Eye (tissue), 1 donor: ENCODE measurements at places on chromosomes 16 and 17.

GRCh38 chr17:74156878-74157277 is 46.6 kb upstream of the RPL38 start:
- DNase-seq, result no peak

DNA sequence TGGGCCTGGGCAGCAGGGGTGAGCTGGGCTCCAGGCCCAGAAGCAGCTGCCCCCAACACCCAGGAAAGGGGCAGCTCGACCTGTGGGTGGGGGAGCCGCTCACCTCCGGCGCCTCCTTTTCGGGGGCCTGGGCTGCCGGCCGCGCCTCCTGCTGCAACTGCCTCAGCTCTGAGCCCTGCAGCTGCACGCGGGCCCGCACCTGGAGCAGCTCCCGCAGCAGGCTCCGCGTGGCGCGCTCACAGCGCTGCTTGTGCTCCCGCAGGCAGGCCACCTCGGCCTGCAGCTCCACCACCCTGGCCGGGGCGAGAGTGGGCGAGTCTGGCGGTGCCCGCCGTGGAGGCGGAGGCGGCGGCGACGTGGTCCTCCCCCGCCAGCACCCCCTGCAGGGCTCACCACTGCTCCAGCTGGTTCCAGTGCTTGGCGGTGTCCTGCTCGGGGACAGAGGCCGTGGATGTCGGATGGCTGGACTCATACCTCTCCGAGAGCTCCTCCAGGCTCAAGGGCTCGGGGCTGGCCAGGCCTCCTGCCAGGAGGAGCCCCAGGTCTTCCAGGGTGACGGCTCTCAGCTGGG is 868 bp downstream of the CCDC154 start:
- DNase-seq, result no peak

- no peak for DNase-seq
Measured at GRCh38 chr17:72465191-72466024, 344.6 kb downstream of the SOX9 start.

- no peak for DNase-seq
Measured at GRCh38 chr17:46763416-46763815, 55.1 kb downstream of the WNT3 start.

DNA sequence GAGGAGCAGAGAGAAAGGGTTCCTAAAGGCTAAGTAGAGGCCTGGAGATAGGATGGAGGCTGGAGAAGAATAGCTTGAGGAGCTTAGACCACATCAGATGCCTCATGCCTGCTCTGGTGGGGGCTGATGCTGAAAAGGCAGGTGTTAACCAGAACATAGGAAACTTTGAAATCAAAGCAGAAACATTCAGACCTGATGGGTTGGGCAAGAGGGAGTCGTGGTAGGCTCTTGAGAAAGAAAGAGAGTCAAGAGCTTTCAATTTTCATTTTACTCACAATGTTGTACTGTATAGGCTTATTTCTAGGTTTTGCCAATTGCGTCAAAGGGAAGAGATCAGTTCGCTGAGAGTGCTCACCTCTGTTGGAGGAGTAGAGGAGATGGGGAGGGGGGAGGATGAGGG is 406.6 kb upstream of the SALL1 start:
- no peak for DNase-seq

DNA sequence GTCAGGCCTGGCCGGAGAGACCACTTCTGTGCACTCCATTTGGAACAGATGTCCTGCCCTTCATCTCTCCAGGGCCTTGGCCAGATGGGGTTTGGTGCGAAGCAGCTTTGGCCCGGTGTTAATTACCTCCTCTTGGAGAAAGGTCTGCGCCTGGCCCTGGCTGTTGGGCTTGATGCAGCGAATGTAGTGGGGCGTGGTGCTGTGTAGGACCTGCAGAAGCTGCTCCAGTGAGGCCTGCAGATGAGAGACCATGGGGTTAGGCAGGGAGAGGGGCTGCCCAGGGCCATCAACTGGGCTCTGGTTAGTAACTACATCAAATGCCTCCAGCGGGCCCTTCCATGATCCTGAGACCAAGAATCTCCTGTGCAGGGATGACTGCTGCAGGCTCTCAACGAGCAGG is 18.7 kb downstream of the ZNHIT3 start:
- DNase-seq, result no peak

DNA sequence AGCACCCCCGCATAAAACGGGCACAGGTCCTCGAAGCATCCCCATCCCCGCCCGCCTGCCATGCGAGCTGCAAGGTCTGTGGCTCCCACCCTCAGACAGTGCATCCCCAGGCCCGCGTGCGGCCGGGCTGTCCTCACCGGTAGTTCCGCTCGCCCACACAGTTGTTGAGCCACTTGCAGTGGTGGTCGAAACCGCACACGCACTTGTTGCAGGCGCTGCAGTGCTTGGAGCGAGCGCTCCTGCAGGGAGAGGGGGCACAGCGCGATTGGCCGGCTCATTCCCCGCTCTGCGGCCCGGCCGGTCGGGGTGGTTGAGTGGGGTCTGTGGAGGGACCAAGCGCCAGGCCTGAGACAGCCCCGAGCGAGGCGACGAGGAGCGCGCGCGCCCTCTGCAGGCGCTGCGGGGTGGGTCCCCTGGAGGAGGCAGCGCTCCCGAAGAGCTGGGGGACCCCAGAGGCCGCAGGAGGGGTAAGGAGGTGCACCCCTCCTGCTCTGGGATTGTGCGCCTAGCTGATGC is 6.0 kb upstream of the TPPP3 start:
- peak; percentile 90 for DNase-seq

DNA sequence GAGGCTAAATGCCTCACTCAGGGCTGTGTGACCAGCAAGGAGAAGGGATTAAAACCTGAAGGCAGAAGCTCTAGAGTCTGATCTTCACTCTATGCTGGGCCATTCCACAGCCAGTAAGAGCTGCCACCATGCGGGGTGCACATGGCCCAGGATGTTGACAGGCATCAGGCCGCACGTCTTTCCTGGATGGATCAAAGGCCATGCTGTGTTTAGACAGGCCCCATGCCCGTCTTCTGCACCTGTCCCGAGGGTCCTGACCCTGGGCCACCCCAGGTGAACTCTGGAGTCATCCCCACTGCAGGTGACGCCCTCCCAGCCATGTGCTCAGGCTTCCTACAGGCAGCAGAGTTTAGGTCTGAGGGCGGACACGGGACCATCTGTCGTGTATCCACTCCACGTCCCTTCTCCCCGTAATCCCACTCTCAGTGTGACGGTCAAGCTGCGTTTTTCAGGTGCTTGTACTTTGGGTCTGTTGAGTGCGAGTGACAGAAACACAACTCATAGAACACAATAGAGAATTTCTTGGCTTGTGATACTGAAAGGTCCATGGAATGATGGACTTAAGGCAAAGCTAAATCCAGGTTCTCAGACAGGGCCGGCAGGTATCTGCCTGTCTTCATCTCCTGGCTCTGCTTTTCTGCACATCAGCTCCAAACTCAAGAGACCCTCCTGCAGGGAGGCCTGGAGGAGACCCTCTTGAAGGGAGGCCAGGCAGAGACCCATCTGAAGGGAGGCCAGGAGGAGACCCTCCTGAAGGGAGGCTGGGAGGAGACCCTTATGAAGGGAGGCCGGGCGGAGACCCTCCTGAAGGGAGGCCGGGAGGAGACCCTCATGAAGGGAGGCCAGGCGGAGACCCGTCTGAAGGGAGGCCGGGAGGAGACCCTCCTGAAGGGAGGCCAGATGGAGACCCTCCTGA is 13.2 kb downstream of the ZNF469 start:
- DNase-seq, result no peak

DNA sequence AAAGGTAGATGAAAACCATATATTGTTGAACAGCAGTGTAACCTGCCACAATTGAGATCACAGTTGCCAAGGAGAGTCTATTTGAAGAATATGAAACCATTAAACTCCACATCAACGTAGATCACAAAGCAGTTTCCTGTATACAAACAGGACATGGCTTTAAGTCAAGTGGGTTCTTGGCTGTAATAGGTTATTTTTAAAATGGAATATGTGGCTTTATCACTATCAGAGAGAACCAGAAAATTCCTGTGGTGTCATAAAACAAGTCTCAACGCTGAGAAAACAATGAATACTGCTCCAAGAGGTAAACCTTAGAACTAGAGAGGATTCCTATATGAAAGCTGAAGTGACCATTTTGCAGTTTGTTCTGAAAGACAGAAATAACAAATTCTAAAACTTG is 999.7 kb downstream of the CDH11 start:
- no peak for DNase-seq

DNA sequence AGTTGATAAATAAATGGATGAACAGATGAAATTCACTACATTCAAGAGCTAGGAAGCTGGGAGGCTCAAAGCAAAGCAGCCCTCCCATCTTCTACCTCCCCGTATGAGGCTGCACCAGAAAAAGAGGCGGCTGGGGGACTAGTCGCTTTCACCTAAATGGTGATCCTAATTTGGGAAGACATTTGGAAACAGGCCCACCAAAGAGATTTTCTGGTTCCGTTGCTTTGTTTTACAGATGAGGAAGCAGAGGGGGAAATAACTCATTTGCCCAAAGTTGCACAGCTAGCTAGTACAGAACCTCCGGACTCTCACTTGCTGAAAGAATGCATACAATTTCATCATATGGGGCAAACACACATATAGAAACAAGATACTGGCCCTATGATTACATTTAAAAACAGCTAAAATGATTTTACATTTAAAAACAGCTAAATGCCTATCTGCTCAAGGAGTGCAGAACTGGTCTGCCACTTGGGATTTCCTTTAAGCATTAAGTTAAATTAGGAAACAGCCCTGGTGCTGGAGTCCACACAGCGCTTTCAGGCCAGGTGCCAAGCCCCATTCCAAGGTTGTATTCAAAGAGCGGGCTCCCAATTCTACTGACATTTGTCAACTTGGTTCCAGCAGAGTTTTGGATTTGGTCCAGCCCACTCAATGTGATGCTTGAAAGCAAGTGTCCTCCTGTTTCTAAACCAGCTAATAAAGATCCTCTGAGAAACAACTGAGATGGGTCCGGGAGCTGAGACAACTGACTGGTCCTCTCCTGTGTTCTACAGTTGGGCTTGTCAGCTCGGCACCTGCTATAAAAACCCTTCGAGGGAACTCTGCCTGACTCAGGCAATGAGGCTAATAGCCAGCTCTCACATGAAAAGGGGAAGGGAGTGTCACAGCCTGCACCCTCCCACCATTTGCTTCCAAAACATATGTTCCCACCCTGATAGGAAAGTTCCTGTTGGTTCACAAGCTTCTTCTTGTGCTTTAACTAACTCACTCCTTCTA is 11.7 kb downstream of the ERN1 start:
- peak; percentile 72 for DNase-seq

- DNase-seq, result peak; percentile 93
Measured at GRCh38 chr17:67689534-67690177, 28.1 kb upstream of the NOL11 start.

DNA sequence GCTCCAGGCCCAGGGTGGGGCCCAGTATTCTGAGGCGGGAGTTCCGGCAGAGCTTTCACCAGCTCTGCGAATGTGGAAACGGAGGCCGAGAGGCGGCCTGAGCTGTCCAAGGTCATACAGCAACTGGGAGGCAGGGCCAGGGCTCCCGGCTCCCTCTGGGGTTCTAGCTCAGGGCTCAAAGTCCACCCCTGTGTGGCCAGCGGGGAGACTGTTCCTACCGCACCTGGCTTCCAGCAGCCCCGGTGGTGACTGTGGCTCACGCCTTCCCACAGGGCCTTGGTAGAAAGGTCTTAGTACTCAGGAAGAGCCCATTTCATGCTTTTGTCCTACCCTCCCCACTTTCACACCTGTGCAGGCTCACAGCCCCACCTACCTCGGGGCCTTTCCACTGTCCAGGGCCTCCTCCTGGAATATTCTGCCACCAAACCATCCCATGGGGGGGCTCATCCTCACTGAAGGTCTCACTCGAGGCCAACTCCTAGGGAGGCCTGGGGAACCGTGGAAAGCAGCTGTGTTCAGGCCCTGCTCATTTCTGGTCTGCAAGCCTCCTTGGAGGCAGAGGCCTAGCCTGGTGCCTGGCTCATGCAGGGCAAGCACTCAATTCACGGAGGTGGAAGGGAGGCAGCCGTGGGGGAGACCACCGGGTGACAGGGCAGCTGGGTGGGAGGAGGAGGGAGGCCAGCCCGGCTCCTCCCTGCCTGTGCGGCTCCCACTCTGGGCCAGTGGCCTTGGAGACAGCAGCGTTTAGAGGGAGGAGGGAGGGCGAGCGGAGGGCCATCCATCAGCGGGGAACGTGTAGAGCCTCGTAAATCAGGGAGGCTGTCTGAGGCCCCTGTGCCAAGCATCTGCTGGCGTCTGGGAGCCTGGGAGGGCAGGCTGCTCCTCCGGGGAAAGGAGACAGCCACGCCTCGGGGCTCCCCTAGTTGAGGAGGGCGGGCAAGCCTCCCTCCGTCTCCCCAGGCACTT is 12.7 kb upstream of the DOC2B start:
- no peak for DNase-seq

- peak; percentile 84 for DNase-seq
Measured at GRCh38 chr16:63289834-63290460, 1253.7 kb upstream of the CDH8 start.

DNA sequence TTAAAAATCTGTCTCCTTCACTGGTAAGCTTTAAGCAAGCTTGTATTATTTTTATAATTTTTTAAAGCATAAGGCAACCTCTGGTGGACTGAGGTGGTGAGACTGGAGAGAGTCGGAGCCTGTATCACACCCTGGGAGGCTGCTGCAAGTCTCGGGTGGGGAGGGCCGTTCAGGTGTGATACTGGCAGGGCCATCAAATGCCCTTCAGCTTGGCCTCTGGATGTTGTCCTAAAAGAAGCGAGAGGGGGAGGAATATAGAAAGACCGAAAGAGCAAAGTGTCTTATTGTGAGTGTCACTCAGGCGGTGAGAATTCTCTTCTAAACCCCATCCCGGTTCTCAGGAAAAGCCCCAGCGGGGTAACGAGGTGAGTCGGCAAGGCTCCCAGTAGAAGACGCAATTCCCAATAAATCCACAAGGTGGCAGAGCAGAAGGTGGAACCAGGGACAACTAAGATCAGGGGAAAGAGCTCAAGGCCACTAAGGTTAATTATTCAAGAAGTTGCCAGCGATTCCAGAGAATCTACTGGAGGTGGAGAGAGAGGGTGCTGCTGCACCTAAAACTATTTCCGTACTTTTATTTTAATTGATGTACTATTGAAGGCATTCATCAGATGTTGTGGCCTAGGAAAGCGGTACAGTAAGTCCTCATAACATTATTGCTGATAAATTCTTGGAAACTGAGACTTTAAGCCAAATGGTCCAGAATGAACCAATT is 14.1 kb downstream of the C17orf67 start:
- DNase-seq, result peak; percentile 89

- DNase-seq, result peak; percentile 23
Measured at GRCh38 chr17:7747635-7748071, 30.1 kb downstream of the DNAH2 start.
